Stimulated activated CD8-positive, alpha-beta memory T cell treated with anti-CD3 and anti-CD28 coated beads, Interleukin-7, amount 100 ng/mL, for 1 hour (primary cell): ENCODE measurements at places on chromosomes 1 and 21.

DNA sequence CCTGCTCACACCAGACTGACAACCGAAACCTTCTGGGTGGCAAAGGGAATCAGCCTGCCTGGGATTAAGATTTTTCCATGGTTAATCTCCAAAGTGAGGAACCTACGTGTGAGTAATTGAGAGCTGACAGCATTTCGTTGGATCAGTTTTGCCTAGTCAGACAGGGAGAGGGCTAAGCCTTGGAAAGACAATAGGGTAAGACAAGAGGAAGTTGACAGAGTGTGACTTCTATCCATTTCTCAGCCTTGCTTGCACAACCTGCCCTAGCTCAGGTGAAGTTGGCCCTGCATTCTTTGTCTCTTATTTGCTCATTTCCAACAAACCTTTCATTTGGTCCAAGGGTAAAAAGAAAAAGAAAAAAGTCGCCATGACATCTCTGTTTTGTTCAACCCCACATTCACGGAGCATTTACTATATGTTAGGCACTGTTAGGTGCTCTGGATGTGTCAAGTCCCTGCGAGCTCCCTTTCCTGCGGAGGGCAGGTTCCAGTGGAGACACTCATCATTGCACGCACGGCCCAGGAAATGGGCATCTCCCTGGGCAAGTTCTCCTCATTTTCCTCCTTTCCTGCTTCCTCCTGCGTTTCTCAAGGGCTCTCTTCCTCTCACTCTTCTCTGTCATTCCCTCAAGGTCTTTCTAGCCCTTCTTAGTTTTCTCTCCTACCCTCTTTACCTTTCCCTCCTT lies 23.3 kb downstream of the KIRREL1 start:
- no peak for DNase-seq

DNA sequence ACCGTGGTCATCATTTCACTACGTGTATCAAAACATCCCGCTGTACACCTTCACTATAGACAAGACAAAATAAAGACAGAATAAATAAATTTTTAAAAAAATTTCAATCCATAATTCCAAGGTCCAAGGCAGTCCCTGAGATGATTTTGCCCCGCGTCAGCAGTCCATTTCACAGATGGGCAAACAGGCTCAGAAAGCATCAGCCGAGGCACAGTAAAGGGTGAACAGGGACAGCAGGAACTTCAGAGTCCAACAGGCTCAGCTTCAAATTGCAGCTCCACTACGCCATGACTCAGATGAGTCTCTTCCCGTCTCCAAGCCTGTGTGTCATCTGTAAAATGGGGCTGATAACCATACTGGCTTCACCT lies 15.0 kb downstream of the MATN1 start:
- DNase-seq: no peak

GRCh38 chr21:36065497-36066036 lies 4.3 kb upstream of the CBR1 start:
- no peak for DNase-seq

DNA sequence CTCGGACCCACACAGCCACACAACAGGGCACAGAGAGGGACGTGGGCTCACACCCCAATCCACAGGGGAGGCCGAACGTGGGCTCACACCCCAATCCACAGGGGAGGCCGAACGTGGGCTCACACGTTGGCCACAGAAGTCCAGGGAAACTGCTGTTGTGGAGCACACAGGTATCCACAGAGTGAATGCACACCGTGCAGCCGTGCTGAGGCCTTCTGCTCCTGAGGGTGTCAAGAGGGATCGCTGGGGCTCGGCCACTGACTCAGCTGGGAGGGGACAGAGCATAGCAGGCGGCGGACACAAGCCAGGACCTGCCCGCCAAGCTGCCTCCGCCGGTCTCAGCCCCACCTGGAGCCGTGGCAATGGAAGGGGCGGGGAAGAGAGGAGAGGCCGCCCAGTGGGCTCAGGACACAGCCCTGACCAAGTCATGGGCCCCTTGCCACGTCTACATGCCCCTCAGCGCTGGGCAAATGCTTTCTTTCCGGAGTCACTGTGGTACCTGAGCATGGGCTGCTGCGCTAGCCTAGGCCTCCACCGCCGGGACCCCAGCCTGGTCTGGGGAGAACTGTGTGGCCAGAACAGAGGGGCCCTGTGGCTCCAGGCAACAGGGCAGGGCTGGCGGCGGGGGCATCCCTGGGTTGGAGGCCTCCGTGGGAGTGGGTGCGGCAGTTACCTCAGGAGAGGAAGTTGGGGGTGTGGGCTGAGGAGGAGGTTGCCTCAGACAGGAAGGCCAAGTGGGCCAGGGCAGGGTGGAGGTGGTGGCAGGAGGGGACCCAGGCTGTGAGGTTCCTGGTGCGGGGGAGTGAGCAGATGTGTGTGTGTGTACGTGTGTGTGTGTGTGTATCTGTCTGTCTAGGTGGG lies 1.2 kb downstream of the SYTL1 start:
- peak; percentile 53 for DNase-seq

GRCh38 chr1:201169971-201170532 lies 15.8 kb upstream of the TMEM9 start:
- no peak for DNase-seq

- no peak for DNase-seq
These were observed 97.5 kb upstream of the KCNE2 start for GRCh38 chr21:34266351-34266750.

- no peak for DNase-seq
These were observed 15.5 kb upstream of the ACTRT2 start for GRCh38 chr1:3005771-3006170.

- DNase-seq: no peak
These were observed 68.1 kb downstream of the URB2 start for GRCh38 chr1:229694053-229694693.

GRCh38 chr1:168466714-168467131 lies 77.1 kb downstream of the XCL2 start:
- no peak for DNase-seq

- no peak for DNase-seq
These were observed 136.2 kb downstream of the KCNK1 start for GRCh38 chr1:233750139-233750538.

- DNase-seq: no peak
These were observed 459.3 kb downstream of the ADGRL2 start for GRCh38 chr1:82260051-82260450.

GRCh38 chr1:44208226-44208625 lies 5.0 kb upstream of the DMAP1 start:
- DNase-seq: no peak

DNA sequence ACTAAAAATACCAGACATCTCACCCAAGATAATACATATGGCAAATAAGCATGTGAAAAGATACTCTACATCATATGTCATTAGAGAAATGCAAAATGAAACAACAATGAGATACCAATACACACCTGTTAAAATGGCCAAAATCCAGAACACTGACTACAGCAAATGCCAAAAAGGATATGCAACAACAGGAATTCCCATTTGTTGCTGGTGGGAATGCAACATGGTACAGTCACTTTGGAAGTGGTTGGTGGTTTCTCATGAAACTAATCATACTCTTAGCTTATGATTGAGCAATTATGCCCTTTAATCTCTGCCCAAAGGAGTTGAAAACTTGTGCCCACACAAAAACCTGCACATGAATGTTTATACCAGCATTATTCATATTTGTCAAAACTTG lies 6.4 kb upstream of the RGS2 start:
- no peak for DNase-seq

- DNase-seq: peak; percentile 32
These were observed 89.5 kb upstream of the CD53 start for GRCh38 chr1:110783292-110783918.

DNA sequence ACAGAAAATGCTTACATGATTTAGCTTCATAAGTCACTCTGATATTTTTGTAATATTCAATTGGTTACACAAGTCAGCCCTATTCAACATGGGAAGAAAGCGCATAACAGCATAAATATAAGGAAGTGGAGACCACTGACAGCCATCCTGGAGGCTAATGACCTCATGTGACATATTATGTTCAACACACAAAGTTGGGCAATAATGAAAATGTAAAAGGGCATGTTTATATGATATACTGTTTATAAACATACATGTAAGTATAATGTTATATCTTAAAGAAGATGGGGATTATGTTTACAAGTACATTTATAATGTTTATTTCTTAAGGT lies 30.2 kb downstream of the EVI5 start:
- DNase-seq: no peak

DNA sequence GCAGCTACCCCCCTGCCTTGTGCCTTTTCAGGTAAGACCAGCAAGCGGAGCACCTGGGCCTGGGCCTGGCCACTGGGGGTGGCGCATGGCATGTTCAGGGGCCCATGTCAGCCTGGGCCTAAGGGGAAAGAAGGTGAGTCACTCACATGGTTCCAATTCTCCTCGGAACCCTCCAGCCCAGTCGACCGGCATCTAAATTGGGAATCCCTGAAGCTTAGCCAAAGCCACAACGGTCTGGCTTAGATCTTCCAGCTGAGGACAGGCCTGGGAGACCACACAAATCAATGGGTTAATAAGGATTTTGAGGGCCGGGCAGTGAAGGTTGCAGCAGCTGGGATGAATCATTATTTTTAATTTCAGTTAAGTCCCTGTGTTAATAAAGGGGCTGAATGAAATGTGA lies 145.1 kb upstream of the SMYD2 start:
- no peak for DNase-seq

GRCh38 chr1:28078680-28079626 lies 9.5 kb downstream of the EYA3 start:
- no peak for DNase-seq

- peak; percentile 53 for DNase-seq
These were observed at the start of gene PITHD1 for GRCh38 chr1:23777979-23778814. TSS of gene PITHD1 (plus strand) at chr1:23778418. CDS start at chr1:23778516, 98 bp downstream.

GRCh38 chr1:228744918-228745317 lies 9.6 kb downstream of the RHOU start:
- DNase-seq: no peak

DNA sequence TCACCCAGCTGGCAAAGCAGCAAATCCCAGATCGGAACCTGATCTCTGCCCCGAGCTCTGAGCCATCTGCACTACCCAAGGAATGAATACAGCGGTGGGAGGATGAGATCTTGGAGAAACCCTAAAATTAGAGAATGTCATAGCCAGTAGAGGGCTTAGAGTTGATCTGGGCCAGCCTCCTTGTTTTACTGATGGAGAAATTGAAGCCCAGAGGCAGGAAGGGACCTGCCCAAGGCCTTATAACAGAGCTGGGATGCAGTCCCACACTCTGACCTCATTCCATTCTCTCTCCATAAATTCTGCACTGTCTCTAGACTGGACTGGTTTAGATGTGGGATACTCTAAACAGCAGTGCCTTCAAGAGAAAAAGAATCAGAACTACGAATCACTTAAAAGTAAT lies 4.8 kb upstream of the SFN start:
- no peak for DNase-seq

DNA sequence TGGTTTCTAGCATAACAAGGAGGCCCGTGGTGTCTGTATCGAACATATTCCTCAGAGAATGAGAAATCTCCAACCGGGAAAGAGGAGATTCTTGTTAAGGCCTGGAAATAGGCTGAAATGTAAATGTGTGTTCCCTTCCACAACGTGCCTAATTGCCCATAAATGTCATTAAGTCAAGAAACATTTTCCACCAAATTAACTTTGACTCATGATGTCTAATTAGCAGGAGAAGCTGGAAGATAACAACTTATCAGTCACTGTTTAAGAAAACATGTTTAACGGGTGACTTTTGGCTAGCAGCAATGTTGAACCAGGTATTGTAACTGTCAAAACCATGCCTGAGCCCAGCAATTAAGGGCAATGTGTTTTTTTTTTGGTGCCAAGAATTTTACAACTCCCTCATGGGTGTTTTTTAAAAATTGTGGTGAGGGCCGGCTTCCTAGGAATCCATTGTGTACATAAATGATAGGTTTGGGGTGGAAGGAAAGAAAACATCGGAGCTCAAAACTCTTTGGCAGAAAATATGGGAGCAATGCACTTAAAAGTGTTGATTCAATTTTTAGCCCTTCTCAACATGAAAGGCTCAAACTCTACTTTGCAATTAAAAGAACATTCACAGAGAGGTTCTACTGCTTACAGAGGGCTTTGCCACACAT lies 67.0 kb downstream of the OLIG1 start:
- DNase-seq: no peak

DNA sequence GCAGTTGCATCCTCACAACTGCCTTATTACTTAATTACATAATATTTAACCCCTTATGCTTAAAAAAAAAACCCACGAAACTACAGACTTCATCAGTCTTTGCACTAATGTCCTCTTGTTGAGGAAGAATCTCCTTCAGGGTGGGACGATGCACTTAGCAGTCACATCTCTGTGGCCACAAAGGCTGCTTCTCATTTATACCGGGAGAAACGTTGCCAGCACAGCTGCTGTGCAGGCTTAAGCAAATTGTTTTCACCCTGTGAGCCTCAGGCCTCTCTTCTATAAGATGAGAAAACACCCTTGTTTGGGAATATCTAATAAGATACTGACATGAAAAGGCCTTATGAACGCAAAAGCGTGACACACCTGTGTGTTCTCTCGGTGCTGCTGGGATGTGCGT lies 2.9 kb upstream of the OBSCN start:
- no peak for DNase-seq

DNA sequence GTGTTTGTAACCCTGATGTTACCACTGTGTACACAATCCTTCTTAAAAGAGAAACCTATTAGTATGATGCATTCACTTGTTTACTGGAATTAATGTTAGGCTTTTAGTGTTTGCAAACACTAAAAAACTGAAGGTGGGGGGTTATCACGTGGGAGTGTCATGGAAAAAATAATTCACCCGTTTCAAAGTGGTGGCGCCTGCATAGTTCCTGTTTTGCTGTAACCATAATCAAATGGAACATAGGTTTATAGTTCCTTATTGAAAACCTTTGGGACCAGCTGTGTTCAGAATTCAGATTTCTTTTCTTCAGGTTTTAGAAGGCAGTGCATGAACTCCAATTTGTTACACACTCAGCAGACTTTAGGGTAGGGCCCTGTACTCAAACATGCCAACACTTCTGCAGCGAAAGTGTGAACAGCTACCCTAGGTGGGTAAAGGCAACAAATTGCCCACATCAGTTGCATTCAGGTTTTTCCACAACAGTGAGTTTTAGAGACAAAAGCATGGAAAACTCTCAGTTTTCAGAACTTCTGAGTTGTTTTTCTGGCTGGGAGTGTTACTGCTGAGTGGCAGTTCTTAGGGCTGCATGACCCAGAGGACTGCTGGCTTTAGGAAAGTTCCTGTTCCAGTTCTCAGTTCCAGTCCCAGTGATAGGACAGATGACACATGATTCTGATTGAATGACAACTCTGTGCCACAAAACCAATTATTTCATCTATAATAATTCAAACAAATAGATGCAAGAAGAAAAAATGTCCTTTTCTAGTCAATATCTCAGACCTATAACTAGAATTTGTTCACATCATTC lies 29.1 kb upstream of the IVNS1ABP start:
- DNase-seq: no peak

DNA sequence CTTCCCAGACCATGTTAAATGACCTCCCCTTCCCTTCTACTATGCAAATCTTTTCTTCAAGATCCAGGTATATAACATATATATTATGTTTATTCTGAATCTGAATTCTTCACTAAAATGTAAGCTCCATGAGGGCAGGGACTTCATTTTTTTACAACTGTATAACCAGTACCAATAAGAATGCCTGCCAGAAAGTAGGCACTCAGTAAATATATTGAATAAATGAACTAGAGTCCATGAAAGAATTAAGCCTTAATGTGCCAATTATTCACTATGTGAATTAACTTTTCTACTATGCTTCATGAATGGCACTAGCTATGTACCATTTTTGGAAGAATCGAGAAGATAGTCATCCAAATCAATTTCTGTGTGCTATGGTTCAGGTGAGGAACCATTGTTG lies 60.1 kb downstream of the SH3GLB1 start:
- no peak for DNase-seq
